ENCODE measurements at places on chromosomes 1 and 21.

DNA sequence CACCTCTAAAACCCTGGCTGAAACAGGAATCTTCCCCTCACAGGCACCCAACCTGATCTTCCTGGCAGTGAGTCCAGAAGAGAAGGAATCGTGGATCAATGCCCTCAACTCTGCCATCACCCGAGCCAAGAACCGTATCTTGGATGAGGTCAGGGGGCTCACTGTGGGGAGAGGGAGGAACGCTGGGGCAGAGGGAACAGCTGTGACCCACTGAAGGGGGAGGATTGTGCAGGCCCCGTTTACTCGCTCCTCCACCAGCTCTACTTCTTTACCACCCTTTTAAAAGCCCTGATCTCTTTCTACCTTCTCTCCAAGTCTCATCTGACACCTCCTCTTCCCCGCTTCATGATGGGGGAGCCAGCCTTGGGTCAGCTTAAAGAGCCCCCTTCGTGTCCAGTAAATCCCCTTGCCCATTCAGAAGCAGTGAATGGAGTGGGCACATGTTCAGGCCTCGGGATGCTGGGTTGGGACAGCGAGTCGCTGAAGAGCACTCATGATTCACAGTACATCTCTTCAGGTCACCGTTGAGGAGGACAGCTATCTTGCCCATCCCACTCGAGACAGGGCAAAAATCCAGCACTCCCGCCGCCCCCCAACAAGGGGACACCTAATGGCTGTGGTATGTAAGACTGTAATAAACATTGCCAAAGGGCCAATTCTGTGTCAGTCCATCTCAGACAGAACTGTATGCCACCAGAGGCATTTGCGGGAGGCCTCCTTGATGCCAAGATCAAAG, 7.3 kb downstream of the PLEKHO1 start:
- no peak for DNase-seq

DNA sequence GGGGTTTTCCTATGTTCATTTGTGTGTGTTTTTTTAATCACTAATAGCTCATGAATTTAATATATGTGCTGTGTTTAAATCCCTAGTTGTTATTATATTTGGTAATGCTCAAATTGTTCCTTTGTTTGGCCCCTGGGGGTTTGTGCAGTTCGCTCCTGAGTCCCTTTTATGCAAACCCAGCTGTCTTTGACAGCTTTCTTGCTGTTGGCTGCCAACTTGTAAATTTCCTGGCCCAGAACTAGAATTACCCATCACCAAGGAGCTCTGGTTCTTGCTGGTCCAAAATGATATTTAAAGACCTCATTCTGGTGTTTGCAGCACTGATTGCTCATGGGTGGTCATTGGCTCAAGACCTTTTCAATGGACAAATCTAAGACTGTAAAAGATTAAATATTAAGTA, 39.6 kb upstream of the PGBD5 start:
- no peak for DNase-seq

- DNase-seq, result no peak
These were observed 27.7 kb downstream of the PTPRF start for GRCh38 chr1:43558346-43558841.

DNA sequence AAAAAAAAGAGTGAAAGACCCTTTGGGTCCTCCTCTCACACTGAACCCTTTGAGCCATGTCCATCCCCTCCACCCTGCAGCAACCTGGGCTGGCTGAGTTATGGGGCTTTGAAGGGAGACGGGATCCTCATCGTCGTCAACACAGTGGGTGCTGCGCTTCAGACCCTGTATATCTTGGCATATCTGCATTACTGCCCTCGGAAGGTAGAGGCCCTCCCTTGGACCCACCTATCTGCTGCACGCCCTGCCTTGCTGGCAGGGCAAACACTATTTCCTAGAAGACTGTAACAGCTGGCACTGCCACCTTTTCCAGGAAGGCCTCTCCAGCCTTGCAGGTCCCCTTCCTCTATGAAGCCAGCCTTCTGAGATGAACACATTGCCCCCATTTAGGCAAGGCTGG, 1.1 kb downstream of the SLC50A1 start:
- DNase-seq, result no peak

GRCh38 chr1:2912424-2913061, 108.7 kb upstream of the ACTRT2 start:
- no peak for DNase-seq

Measured in AG04450 (cell line).